AG04449 (cell line): ENCODE measurements at places on chromosomes 7 and 10.
A peak's percentile ranks its signal among the peaks of the same experiment; 100 is the strongest.

DNA sequence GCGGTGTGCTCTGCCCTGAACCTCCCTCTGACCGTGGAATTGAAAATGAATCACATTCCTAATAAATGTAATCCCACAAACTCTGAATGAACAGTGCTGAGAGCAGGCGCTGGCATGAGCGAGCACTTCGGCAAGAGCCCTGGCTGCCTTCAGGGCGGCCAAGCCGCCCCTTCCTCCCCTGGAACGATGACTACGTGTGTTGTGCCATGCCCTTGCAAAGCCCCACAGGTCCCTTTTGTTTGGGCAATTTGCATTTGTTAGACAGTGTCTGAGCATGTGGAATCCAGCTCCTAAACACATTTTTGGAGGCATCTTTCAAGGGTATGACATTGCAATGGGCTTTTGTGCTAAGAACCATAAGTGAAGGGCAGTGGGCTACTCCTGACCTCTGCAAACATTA lies 95.6 kb upstream of the MKI67 start:
- DNase-seq, result no peak

DNA sequence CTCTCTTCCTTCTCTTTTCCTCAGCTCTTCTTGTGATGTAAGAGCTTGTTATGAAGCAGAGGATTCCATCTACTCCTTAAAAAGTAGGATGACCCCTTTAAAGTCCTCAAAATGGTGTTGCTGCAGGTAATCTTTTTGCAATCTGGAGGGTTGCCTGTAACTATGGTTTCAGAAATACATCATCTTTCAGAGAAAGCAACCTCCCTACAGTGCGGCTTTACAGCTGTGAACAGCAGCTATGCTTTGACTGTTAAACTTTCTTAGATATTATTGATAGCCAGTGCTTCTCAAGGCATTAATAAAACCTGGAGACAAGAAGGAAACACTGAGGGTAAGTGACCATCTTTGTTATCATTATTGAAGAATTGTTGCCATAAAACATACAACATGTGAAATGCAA lies 86.6 kb upstream of the MDFIC start:
- DNase-seq, result no peak

GRCh38 chr10:6721964-6722615 lies 142.0 kb upstream of the PRKCQ start:
- DNase-seq, result peak; percentile 82

- DNase-seq, result no peak
Observed at GRCh38 chr10:103982639-103983038, 15.7 kb downstream of the SLK start.

GRCh38 chr7:124722292-124722691 lies 43.3 kb downstream of the GPR37 start:
- no peak for DNase-seq

DNA sequence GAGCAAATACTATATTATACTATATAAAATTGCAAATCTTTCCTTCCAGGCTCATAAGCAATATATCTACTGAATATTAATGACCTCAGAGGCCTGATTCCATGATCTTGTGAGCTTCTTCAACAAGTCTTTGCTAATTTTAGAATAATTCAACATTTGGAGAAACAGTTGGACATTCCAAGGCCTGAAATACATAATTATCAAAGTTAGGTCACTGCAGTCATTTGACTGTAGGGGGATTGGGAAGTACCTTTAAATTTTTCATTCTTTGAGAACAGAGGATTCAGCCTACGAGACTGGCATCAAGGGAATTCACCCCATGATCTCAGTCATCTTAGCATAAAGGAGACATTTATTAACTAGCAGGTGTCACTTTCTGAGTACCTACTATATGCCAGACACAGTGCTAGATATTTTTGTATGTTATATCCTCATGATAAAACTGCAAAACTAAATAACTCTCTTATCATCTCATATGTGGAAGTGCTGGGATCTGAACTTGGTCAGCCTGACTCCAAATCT lies 85.4 kb downstream of the DOCK4 start:
- no peak for DNase-seq

- DNase-seq, result peak; percentile 73
Observed at GRCh38 chr10:69703766-69704630, 74.0 kb downstream of the FAM241B start.

GRCh38 chr10:70232859-70233108 lies 445 bp downstream of the PPA1 start:
- no peak for DNase-seq

DNA sequence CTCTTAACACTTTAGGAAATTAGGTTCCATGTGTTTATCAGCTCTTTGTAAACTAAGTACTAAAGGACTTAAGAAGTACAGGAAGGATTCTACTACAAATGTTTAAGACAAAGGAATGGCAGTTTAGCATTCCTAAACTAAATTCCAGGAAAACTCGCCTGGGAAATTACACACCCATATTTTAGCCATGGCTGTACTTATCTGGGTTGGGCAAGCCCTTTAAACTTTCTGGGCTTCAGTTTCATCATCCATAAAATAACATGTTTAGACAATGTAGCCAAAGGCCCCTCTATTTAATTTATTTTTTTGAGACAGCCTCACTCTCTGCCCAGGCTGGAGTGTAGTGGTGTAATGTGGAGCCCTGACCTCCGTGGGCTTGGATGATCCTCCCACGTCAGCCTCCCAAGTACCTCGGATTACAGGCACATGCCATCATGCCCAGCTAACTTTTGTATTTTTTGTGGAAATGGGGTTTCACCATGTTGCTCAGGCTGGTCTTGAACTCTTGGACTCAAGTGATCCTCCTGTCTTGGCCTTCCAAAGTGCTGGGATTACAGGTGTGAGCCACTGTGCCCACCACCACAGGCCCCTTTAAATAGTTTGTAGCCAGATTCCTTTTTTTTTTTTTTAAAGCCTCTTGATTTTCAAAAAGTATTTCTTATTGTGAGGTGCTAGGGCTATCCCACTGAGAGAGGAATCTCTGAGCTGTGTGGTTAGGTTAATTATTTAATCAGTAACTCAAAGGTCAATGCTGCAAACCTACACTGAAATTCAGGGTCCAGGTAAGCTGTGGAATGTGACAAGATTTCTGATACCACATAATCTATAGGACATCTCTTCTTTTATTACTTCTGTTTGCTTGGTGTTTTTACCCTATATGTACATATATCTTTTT lies 32.1 kb downstream of the TMEM60 start:
- no peak for DNase-seq

DNA sequence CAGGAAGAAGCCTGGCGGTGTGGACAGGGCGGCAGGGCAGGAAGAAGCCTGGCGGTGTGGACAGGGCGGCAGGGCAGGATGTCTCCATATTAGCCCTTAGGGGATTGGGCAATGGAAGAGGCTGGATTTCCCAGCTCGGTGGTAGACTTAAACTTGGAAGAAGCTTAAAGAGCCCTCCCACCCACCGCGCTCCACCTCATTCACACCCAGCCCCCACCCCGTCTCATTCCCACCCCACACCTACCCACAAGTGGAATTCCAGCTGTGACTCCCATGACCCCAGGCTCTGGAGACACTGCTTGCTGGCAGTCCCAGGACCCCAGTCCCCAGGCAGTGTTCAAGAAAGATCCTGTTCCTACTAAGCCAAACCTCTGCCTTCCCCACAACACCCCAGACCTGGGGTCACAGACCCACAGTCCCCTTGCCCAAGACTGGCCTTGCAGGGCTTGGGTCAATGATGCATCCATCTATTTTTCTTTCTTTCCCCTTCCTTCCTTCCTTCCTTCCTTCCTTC lies 34.0 kb downstream of the SPDYE6 start:
- no peak for DNase-seq

- DNase-seq, result no peak
Observed at GRCh38 chr10:102311025-102311420, 65.7 kb downstream of the GBF1 start.

DNA sequence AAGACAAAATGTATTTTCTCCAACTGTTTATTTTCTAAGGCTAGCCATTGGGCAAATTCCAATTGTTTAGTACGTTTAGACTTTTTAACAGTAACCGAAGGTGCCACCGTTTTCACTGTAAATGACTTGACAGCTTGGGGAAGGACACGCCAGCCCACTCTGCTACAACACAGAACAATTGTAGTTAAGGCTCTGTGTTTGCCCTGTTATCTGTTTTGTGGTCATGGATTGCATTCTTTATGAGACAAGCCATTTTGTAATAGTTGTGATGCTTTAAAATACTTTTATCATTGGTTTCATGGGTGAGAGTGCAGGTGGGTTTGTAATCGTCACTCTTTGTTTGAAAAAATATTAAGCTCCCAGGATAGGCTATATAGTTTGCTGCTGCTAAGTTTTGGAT lies 6.6 kb upstream of the PITRM1 start:
- DNase-seq, result no peak

GRCh38 chr7:15821484-15822427 lies 135.3 kb upstream of the MEOX2 start:
- DNase-seq, result no peak

DNA sequence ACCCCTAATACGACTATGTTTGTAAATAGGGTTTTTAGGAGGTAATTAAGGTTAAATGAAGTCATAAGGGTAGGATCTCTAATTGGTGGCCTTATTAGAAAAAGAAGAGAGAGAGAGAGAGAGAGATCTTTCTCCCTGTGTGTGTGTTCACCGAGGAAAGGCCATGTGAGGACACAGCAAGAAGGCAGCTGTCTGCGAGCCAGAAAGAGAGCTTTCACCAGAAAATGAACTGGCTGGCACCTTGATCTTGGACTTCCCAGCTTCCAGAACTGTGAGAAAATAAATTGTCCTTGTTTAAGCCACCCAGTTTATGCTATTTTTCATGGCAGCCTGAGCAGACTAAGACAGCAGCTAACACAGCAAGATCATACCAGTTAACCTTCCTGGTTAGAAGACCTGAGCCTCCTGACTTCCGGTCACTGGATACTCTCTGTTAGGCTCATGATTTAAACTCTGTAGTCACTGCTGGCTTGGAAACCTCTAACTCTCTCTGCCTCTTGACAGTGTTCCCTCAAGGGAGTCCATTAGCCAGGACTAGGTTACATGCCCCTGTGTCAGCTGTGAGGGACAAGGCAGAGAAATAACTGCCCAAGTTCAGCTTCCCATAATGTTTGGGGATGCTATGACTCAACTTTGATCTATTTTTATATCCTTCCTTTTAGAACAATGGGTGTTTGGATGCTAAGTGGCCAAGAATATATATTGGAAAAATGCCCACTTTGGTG lies 102.3 kb downstream of the DYNC1I1 start:
- DNase-seq, result no peak

DNA sequence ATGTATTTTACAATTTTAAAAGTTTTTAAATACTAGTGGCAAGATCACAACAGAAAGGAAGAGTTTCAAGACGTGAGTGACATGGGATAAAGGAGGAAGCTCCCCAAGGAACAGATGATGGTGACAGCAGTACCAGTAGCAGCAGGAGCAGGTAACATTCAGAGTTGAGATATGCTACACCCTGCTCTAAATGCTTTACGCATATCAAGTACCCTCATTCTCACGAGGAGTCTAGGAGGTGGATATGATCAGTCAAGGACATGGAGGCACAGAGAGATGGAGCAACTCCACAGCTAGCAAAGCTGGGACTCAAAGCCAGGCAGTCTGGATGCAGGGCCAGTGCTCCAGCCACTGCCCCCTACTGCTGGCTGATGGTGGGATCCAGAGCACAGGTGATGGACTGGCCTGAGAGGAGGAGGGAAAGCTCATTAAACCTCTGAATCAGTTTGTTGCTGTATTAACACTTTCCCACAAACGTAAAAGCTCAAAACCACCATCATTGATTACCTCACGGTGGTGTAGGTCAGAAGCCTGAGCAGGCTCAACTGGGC lies 17.5 kb downstream of the RP9 start:
- DNase-seq, result no peak

GRCh38 chr10:91378061-91378460 lies 32.1 kb upstream of the HECTD2 start:
- no peak for DNase-seq

GRCh38 chr7:158050441-158050977 lies 537.1 kb downstream of the PTPRN2 start:
- DNase-seq, result no peak

GRCh38 chr10:47360419-47361040 lies 12.4 kb downstream of the RBP3 start:
- DNase-seq, result no peak

- peak; percentile 38 for DNase-seq
Observed at GRCh38 chr7:131625817-131626372, 69.5 kb upstream of the PODXL start.

DNA sequence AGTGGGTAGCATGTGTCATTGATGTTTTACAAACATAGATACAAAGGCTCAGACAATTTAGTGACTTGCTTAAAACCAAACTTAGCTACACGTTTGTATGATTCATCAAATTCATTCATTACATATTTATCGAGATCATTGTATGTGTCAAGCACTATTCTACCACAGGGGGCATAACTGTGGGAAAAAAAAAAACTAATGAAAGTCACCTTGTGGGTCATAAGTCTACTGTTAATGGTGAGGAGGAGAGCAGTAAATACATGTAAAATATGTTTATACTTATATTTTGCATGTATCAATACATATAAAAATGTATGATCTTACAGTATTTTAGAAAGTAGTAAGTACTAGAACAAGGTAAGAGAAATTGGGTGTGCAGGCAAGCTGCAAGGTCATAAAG lies 933.8 kb downstream of the IPMK start:
- no peak for DNase-seq

DNA sequence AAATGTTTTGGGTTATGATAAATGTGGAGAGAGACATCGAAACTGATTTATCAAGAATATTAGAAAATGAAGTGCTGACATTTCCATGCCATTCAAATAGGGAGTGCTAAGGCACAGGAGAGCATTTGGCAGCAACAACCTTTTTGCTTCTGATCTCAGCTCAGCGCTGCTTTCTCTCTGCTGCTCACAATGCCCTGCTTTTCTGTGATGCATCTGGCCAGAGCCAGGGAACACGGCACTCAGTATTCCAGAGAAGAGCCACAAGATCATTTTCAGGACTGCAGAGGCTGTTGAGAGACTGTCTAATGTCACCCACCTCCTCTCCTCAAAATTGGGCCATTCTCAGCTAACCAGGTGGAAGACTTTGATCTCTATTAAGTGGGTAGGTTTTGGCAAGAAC lies 28.1 kb downstream of the INSYN2A start:
- no peak for DNase-seq

DNA sequence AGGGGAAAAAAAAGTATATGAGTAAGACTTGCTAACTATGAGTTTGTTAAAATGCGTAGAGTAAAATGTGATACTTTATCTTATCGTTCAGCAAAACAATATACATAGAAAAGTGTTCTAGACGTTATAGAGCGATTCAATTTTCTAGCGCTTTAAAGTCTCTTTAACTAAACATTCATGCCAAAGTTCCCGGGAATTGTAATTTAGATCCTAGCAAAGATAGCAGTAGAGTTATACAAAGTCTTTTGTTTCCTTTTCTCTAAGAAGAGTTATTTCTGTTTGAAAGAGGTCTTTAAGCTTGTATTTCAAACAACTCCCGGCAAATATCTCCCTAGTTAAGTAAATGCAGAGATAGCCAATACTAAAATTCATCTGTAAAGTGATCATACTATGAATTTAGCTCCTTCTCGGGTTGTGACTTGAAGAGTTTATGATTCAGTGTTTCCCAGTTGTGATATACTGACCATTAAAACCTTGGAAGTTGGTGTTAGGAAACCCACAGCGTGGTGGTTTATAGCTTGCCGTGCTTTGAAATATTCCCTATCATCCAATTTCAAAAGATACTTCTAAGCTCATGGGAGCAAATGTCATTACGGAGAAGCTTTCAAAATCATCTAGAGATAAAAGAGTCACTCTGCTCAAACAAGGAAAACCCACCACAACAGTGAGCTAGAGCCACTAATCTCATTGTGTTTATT lies 171.7 kb downstream of the CSTF2T start:
- DNase-seq, result no peak

- DNase-seq, result no peak
Observed at GRCh38 chr7:96074871-96075270, 247.0 kb downstream of the SLC25A13 start.

GRCh38 chr7:55202150-55202913 lies 162.8 kb upstream of the LANCL2 start:
- no peak for DNase-seq
